ENCODE measurements at places on chromosomes 7 and 10.

DNA sequence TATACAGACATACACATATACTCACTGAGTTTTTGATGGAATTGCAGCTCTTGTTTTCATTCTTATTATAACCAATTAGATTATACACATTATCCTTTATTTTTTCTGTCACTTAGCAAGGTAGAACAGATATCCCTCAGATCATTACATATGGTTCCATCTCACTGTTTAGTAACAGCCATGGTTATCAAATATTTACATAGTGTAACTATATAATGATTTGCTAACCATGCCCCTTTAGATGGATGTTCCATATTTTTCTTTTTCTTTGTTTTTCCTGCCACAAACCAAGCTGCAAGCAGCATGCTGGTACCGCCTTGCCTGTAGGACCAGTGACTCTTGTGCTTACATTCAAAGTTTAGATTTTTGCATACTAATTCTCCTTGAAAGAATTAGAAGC lies 163.4 kb upstream of the NFE2L3 start:
- DNase-seq, result no peak

DNA sequence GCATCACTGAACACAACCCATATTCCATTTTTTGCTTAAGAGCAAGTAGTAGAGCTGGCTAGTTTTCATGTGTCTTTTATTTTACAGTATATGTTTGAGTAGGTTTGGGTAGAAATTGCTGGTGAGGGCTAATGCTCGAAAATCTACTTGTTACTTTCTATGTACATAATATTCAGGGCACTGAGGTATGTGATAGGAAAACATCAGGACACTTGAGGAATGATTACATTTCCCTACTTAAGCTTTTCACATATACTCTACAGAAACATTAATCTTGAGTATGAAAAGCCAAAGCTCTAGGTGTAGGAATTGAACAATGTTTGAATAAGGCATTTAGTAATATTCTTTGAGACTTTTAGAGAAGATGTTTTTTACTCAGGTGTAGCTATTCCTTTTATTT lies 73.6 kb downstream of the POU6F2 start:
- no peak for DNase-seq

DNA sequence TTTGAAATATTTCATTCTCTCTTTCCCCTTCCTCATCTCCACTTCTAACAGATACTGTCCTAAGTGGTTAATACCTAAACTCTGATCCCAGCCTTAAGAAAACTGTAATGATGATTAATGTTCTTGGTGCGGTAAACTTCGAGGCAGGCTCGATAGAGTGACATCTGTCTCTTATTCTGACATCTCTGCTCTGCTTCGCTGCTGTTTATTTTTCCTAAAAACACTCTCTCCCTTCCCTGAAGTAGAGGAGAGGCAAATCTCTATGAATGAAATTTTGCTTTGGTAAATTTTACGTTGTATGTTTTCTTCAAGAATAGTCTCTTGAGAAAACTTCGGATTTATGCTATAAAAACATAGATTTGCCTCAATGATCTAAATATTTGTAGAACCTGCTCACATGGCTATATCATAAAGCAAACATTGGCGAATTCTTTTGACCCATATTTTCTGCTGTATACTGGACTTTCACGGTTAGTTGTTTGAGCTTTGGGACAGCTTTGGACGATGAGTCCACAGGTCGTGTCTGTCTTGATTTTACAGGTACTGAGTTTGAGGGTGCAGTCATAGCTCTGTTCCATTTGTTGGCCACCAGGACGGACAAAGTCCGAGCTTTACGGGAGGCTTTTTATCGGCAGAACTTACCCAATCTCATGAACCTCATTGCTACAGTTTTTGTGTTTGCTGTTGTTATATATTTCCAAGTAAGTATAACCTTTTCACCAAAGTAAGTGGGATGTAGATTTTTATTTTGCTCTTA lies 27.1 kb downstream of the SEC61A2 start:
- no peak for DNase-seq

DNA sequence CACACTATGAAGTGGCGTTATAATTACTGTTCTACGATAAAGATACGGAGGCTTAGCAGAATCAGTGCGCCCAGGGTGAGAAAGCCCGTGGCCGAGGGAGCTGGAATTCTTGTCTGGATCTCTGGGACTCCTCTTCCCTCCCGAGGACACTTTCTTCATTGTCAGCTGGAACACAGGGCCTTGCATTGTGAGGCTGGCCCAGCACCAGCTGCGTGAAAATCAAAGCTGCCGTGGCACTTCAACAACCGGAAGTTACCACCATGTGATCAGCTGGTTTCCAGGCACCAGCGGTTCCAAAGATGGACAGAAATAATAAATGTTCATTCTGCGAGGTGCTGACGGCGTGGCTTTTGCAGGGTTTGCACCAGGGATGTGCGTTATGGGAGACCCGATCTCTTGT lies 234.0 kb upstream of the PITRM1 start:
- DNase-seq, result no peak

- peak; percentile 73 for DNase-seq
Measured at GRCh38 chr10:4234661-4235060, 449.7 kb upstream of the KLF6 start.

All from CD4-positive, alpha-beta T cell treated with Interleukin-21 for 1 hour (primary cell).